ENCODE measurements at places on chromosomes 6 and 20.

DNA sequence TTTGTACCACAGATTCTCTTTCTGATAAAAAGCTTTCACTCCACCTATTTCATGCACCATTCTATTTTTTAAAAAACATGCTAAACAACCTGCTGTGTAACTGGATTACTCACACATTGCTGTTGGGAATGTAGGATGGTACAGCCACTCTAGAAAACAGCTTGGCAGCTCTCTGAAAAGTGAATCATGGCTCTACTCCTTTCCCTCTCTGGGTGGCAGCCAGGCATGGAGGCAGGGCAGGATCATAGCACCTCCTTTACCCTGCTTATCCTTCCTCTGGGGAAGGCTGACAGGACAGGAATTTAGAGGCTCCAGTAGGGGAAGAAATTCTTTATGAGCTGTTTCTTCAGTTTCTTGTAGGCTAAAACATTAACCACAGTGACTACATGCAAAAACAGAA is 6.7 kb upstream of the VNN2 start:
- DNase-seq: peak; percentile 41

GRCh38 chr20:38497246-38497935 is 24.7 kb downstream of the RALGAPB start:
- no peak for DNase-seq

GRCh38 chr20:53164072-53164471 is 191.9 kb downstream of the TSHZ2 start:
- DNase-seq: no peak

DNA sequence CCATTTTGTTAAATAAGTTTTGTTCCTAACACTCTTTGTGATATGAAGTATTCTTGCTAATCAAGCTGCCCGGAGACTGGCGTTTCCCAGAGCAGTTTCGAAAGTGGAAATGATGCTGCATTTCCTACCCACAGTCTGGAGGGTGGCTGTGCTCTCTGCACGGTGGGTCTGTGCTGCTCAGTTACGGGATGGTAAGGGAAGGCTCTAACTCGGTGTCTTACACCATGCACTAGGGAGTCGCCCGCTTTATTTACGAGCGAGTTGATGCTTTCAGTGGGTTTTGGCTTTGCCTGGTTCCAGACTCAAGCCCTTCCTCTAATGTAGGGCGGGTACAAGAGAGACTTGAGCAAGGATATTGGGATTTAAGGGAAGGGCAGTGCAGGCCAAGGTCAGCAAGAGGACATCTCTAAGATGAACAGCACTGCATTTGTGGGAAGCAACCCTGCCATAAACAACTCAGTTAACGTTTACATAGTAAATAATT is 180.1 kb upstream of the AKAP12 start:
- DNase-seq: no peak

DNA sequence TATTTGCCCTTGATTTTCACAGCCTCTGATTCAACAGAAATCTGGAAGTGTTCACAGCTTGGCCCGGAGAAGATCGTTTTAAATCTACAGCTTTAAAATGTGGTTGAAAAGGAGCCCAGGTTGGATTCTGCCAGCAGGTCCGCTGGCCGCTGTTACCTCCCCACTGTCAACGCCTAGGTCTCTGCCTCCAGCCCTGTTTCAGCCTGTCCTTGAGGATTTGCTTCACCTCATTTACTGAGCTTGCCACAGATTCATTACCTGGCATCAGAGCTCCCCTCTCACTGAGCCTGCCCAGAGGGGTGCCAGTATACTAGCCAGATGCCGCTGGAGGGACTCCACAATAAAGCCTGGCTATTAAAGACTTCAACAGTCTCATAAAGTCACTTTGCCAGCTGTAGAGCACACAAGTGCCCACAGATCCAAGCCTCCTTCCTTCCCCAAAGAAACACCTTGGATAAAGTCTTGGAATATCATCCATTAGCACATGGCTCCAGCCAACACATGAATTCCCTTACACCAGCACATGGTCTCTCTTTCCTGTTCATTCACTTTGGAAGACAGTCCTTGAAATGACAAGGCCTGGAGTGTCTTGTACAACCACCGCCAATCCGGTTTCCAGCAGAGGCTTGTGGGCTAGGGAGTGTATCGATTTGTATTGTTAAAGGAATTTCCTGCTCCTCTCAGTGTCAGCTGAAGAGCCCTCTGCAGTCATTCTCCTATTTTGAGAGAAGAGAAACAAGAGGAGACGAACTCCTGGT is 9.5 kb upstream of the NR2E1 start:
- no peak for DNase-seq

DNA sequence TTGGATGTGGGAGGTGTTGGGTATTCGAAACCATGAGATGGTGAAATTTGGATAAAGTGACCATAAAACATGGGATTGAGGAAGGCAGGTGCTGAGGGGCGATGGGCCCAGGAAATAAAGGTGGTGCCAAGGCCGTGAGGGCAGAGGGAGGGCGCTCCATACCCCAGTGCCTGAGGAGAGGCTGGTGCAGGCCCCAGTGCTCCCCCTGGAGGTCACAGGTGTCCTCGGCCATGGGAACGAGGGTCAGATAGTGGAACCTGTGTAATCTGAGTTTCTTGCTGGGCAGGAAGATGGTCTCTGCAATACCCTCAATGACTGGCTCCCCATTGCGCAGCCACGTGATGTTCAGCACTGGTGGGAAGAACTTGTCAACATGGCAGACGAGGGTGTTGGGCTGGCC is 16.2 kb downstream of the HLA-DPB1 start:
- DNase-seq: no peak

DNA sequence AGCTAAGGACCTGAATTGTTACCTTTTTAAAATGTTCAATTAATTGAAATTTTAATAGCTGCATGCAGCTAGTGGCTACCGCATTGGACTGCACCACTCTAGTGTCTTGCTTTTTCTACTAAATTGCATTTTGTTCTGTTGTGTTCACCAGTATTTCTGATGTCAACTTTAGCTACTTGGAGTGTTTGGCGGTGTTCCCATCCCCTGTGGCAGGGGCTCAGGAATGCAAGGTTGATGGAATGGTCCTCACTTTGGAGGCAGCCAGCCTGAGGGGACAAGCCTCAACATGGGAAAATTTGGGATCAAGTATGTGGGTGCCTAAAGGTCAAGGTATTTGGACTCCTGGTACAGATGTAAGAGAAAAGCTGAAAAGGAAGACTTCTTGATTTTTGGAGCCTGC is 230.1 kb upstream of the PRND start:
- no peak for DNase-seq

GRCh38 chr6:108966855-108967755 is 118.9 kb downstream of the ARMC2 start:
- DNase-seq: peak; percentile 60

- DNase-seq: no peak
Measured at GRCh38 chr6:105875974-105876640, 210.0 kb upstream of the PRDM1 start.

- no peak for DNase-seq
Measured at GRCh38 chr6:31336896-31337496, 20.0 kb downstream of the HLA-B start.

GRCh38 chr6:119355157-119355556 is 5.6 kb upstream of the MAN1A1 start:
- DNase-seq: no peak

DNA sequence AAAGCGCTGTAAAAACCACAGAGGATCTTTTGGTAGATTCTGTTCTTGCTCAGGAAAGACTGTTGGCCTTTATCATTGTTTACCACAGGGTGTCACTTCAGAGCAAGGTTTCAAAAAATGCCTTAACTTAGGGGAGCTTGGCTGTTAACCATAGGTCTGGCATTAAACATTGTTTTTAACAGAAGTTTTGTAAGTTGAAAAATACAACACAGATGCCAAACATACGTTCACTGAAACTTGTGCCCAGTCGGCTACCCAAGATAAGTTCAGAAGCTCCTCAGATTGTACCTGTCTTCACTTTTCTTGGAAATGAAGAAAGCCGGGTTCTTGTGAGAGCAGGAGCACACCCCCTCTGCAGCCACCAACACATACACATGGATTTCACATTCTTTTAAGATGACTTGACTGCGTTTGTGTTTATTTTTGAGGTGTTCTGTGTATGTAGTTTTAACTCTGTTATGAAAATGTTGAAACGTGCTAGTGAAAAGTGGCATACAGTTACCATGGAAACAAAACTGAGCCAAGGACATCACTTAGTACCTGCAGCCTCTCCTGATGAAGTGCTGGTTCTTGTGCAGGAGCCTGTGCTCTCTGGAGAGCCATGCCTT is 64.9 kb downstream of the SYCP2L start:
- peak; percentile 53 for DNase-seq

- DNase-seq: no peak
Measured at GRCh38 chr20:37305079-37305478, 15.6 kb downstream of the MANBAL start.

DNA sequence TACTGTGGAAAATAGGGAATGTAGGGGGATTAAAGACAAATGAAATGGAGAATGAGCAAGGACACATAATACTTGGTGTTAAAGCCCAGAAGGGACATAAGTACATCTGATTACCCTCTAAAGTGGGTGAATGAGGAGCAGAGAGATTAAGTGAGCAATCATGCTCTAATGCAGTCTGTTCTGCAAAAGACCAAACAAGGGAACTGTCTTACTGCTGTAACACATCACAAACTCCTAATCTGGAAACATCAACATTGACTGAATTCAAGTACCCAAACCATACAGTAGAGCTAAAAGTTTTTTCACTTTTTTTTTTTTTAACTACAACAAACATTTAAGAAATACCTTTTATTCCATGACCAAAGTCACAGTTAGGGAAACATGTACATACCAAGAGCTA is 19.3 kb upstream of the SLC17A4 start:
- no peak for DNase-seq

GRCh38 chr20:20711413-20711812 is 1.0 kb downstream of the RALGAPA2 start:
- DNase-seq: no peak

DNA sequence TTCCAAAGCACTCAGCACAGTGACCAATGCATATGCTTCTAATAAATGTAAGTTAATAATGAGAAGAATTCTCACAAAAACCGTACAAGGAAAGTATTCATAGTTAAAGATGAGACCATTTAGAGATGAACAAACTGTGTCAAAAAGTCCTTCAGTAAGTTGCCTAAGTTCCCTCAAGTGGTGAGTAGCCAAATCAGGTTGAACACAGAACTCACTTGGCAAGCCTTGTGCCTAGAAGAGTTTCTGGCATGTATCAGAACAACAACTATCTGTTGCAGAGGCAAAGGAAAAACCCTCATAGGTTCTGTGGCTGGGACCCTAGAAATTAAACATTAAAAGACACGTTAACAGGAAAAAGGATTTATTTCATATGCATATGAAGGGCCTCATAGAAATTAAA is 129.6 kb upstream of the DOK5 start:
- DNase-seq: no peak

- DNase-seq: no peak
Measured at GRCh38 chr6:448296-449056, 56.9 kb downstream of the IRF4 start.

- no peak for DNase-seq
Measured at GRCh38 chr20:1824834-1825233, 70.4 kb upstream of the SIRPA start.

DNA sequence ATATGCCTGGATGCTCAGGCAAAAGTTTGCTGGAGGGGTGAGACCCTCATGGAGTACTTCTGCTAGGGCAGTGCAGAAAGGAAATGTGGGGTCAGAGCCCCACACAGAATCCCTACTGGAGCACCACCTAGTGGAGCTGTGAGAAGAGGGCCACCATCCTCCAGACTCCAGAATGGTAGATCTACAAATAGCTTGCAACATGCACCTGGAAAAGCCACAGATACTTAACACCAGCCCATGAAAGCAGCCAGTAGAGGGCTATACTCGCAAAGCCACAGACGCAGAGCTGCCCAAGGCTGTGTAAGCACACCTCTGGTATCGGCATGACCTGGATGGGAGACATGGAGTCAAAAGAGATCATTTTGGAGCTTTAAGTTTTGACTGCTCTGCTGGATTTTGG is 60.7 kb upstream of the GJE1 start:
- DNase-seq: no peak

GRCh38 chr20:59351157-59352040 is 51.0 kb downstream of the EDN3 start:
- peak; percentile 79 for DNase-seq

- no peak for DNase-seq
Measured at GRCh38 chr6:7649037-7649810, 59.2 kb downstream of the SNRNP48 start.

GRCh38 chr6:69914015-69914485 is 47.7 kb downstream of the COL19A1 start:
- no peak for DNase-seq

DNA sequence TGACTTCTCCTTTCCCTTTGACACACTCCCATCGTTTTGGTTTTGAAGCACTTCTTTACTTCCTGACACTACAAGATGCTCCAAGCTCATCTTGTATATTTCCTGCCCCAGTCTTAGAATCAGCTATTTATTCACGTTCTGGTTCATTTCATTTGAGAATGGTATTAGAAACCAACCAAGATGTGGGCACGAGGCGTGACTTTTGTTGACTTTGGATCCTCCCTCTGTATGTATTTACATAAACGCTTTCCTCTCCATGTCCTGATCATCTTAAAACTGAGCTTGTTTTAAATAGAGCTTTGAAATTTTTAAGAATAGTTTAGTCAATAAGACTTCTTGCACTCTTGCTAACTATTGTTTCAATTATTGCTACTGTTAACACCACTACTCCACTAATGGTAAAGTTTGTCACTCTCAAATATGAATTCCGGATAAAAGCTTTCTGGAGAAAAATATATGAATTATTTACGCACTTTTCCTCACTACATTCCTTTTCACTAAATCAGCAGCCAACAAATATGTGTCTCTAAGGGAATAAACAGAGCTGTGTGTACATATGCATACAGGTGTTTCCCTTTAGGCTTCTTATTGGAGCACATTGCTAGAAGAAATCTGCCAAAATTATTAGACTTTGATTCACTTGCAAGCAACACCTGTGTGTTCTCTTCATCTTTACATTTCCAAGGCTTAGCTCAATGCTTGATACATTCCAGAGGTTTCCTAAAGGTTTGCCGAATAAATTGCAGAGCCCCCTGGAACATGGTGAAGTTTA is 77.3 kb upstream of the TMEM244 start:
- no peak for DNase-seq

GRCh38 chr20:37506152-37506725 is 14.8 kb upstream of the NNAT start:
- DNase-seq: no peak

DNA sequence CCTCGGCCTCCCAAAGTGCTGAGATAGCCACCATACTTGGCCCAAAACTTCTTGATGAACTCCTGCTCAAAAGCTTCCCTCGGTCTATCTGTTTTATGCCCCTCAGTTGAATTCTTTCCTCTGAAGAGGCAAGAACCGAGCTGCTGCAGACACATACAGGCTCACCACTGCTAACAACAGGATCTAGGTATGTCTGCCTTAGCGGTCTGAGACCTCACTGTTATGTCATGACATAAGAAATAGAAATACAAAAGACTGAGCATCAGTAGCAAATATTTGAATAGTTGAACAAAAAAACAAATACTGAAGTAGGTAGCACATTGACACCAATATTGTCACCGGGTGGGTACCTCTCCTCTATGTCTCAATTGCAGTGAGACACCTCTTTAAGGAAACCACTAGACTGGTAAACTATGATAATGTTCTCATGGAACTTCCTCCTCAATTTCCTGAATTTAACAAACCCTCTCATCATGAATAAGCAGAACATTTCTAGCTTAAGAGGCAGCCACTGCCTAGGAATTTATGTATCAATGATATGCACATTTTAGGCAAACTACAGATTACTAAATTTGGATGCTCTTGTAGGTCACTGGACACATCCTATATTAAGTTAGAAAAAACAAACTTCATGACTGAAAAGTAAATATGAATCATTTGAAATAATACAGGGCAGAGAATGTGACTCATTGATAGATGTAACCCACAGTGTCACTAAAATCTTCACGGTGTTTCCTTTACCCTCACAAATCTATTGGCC is 9.4 kb upstream of the STXBP5 start:
- DNase-seq: no peak

- no peak for DNase-seq
Measured at GRCh38 chr6:11785774-11786579, 7.4 kb upstream of the ADTRP start.

Measured in HTR-8/SVneo (cell line).